Fibroblast of gingiva (primary cell): ENCODE measurements at places on chromosomes 4 and X.

DNA sequence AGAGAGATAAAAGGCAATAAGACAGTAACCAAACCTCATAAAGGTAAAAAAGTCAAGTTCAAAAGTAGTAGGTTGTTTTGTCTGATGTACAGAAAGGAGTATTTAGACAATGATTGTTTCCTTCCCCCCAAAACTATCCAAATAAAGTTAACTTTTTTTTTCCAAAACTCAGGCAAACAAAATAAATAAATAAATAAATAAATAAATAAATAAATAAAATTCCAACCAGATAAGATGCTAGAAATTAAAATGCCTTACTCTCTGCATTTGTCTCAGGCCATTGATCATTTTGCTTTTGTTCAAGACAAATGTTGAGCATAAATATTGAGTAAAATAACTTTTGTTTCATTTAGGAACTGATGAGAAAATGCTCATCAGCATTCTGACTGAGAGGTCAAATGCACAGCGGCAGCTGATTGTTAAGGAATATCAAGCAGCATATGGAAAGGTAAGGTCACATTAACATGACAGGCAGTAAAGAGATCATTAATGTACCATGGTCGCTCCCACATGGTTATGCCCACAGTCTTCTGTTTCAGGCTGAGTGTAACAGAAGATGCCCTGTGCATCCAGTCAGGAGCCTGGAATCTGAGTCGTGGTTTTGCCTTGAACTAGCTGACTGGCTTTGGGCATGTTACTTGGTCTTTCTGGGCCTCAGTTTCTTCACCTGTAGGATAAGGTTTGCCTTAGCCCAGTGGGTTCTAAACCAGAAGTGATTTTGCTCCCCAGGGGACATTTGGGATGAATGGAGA lies 27.3 kb downstream of the ANXA3 start:
- DNase-seq: no peak

GRCh38 chr4:3774253-3774883 lies 8.2 kb downstream of the ADRA2C start:
- no peak for DNase-seq

- DNase-seq: no peak
Measured at GRCh38 chr4:41199788-41200187, 14.6 kb downstream of the APBB2 start.

- DNase-seq: no peak
Measured at GRCh38 chr4:38920677-38921076, 53.1 kb downstream of the FAM114A1 start.

DNA sequence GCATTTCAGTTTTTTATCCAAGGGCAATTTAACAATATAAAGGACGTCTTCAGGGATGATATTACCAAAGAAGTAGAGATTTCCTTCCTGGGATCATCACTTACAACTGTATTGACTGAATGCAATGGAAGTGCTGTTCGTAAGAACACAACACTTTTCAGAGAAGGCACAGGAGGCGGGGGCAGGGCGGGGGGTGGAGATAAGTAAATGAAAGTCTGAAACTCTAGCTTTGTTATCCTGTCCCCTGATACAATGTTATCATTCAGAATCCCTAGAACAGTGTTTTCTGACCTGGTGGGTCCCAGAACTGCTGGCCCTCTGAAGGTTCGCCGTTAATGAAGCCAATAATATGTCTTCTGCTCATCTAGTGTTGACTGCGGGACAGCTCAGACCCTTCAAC lies 124.6 kb downstream of the NSUN7 start:
- no peak for DNase-seq

GRCh38 chr4:158131027-158131426 lies 41.8 kb downstream of the GASK1B start:
- peak; percentile 80 for DNase-seq

DNA sequence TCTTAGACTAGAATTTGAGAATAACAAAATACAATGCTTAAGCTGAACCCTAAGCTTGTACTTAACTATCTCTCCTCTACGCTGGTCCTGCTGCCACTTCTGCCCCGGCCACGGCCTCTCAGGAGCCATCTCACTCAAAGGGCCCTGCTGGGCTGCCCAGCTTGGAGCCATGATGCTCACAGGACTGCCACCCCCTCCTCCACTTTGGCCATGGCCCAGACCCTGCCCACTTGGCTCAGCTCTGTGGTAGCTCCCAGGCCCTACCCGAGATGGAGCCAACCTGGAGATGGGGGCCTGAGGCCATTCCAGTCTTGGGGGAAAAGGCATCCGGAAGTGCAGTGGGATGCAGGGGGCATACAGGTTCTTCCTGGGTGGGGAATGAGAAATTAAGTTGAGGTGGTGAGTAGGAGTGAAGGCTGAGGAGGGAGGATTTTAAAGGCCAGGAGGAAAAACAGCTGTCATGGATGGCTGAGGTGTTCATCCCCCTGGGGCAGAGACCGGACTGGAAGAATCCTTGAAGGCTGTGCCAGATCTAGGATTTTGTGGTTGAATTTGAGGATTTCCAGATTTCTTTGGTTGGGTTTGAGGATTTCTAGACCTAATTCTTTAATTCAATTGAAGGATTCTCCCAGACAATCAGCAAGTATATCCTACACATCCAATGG lies 824 bp downstream of the SASH3 start:
- no peak for DNase-seq

- DNase-seq: no peak
Measured at GRCh38 chr4:55297346-55297745, 48.7 kb upstream of the SRD5A3 start.

GRCh38 chrX:134388161-134389109 lies 71.5 kb upstream of the HPRT1 start:
- no peak for DNase-seq

- DNase-seq: no peak
Measured at GRCh38 chrX:23817979-23818336, 35.0 kb downstream of the SAT1 start.
